ENCODE measurements at places on chromosomes 5 and 9.

DNA sequence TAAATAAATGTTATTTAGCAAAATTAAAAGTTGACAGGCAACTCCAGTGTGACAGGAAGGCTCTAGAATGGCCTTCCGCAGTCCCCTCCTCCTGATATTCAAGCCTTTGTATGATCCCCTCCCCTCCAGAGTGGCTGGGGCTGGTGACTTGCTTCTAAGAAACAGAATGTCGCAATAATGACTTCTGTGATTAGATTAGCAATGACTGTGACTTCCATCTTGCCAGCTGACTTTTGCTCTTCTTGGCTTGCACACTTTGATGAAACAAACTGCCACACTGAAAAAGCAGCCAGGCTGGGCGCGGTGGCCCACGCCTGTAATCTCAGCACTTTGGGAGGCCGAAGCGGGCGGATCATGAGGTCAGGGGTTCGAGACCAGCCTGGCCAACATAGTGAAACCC is 106.5 kb upstream of the LARP1 start:
- no peaks in the 10 kb centered on the region for H3K36me3 ChIP-seq
- peaks cover 21% of the 10 kb centered on the region for H3K4me1 ChIP-seq
- peaks cover 15% of the 10 kb centered on the region for H3K27me3 ChIP-seq
- H3K4me3 ChIP-seq, result no peak overlapping the region

- no peak overlapping the region for H3K27ac ChIP-seq
- no peak overlapping the region for H3K4me3 ChIP-seq
- H3K4me1 ChIP-seq, result no peaks in the 10 kb centered on the region
- H3K36me3 ChIP-seq, result no peaks in the 10 kb centered on the region
- H3K27me3 ChIP-seq, result peaks cover 10% of the 10 kb centered on the region
These were observed 6.7 kb upstream of the SFXN1 start for GRCh38 chr5:175471628-175472027.

GRCh38 chr9:1948541-1948940 is 66.6 kb upstream of the SMARCA2 start:
- H3K27ac ChIP-seq, result no peak overlapping the region
- H3K4me3 ChIP-seq, result no peak overlapping the region
- H3K36me3 ChIP-seq, result no peaks in the 10 kb centered on the region
- H3K27me3 ChIP-seq, result no peaks in the 10 kb centered on the region
- no peaks in the 10 kb centered on the region for H3K4me1 ChIP-seq

DNA sequence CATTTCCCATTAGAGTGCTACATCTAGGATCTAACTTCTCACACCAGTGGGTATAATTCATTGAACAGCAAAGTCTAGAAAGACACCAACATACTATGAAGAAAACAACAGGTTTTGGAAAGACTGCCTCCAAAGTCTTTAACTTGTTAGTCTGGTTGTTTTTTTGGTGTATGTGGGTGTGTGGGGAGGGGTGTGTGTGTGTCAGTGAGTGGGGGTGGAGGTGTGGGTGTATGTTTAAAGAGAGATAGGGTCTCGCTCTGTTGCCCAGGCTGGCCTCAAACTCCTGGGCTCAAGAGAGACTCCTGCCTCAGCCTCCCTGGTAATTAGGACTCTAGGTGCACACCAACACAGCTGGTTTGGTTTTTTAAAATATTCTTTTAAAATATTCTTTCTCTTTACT is 59.7 kb downstream of the AP3B1 start:
- DNase-seq, result no peak
- H3K4me3 ChIP-seq, result no peak overlapping the region
- no peaks in the 10 kb centered on the region for H3K4me1 ChIP-seq
- peaks cover 29% of the 10 kb centered on the region for H3K36me3 ChIP-seq
- H3K27ac ChIP-seq, result no peak overlapping the region
- no peaks in the 10 kb centered on the region for H3K27me3 ChIP-seq

DNA sequence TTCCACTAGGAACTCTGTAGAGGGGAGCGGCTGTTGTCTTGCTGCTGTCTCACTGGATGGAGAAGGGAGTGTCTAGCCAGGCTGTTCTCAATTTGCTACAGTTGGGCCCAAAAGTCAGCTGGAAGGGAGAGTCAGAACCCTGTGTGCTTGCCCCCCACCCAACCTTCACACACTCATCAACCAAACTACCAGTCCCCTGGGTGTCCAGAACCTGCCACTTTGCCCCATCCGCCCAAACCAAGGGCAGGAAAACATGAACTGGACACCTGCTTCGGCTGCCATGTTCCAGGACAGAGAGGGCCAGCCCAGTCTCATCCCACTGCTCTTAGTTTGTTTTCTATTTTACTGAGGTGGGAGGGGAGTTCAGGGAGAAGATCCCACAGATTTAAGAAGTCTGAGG is 82.1 kb downstream of the S1PR3 start:
- no peak overlapping the region for H3K27ac ChIP-seq
- no peak overlapping the region for H3K4me3 ChIP-seq
- H3K27me3 ChIP-seq, result peaks cover 5% of the 10 kb centered on the region

DNA sequence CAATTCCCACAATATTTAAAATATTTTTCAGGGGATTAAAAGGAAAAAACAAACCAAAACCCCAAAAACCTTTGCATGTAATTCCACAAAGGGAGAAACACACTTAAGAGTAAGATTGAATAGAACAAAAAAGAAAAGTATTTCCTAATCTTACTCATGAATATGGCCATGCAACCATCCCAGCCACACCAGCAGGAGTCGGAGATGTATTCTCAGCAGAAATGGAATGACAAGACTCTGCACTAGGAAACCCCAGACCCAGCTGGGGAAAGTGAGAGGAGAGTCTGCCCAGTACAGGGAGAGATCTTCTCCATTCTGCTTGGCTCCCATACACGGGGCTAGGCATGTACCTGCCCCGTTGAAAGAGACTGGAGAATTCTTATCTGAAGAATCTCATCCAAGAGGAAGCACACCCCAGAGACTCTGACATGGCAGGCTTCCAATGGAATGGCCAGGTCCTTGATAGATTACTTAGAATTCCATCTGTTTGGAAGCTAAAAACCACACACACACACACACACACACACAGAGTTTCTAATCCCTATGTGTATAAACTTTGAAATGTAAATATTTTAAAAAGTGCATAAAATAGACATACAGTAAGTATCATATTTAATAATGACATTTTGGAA is 118.8 kb downstream of the GADD45G start:
- no peak overlapping the region for H3K4me3 ChIP-seq
- no peak for DNase-seq
- H3K27ac ChIP-seq, result no peak overlapping the region
- H3K4me1 ChIP-seq, result peaks cover 22% of the 10 kb centered on the region

DNA sequence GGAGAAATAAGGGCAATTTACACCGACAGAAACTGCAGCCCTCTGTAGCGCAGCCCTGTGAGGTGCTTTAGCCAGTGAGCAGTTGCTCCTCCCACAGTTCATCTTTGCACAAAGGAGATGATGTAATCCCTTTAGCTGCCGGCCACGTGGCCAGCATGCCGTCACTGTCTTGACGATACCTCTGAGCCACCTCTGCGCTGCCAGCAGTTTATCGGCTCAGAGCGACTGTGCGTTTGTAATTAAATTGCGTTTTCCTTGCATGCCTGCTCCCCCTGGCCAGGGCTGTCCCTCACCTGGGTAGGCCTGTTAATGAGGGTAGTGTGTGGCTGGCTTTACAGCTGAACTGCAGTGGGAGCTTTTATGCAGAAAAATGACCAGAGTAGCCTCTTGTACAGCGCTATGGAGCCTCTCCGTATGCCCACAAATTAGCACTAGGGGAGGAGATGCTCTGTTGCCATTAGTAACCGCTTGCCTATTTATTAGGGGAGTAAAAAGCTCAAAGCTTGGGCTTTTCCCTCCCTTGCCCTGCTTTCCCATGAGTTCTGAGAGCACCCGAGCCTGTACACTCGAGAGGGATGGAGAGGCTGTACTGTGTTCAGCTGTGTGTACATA is 107.0 kb downstream of the TRIO start:
- H3K27ac ChIP-seq, result peak overlapping the region; percentile 39
- H3K27me3 ChIP-seq, result no peaks in the 10 kb centered on the region
- no peak overlapping the region for H3K4me3 ChIP-seq
- peak; percentile 53 for DNase-seq

- H3K27ac ChIP-seq, result no peak overlapping the region
- no peaks in the 10 kb centered on the region for H3K27me3 ChIP-seq
- H3K4me3 ChIP-seq, result no peak overlapping the region
- DNase-seq, result no peak
- H3K4me1 ChIP-seq, result no peaks in the 10 kb centered on the region
These were observed 30.8 kb upstream of the TNC start for GRCh38 chr9:115148721-115149120.

DNA sequence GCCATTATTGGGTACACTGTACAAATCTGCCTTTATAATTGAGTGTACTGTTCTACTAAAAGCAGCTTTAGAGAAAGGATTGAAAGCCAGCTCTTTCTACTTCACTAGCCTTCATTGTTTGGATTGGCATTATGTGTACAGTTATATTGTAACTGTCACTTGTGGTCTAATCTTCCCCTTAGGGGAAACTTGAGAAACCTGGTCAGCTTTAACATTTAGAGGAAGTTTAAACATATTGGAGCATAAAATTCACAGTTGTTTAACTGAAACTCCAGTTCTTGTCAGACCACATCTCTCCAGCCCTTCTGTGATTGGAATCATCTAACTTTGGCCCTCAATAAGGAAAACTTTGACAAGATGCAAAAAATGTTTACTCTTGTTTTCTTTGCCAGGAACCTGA is 24.6 kb downstream of the PIK3R1 start:
- no peaks in the 10 kb centered on the region for H3K27me3 ChIP-seq
- peak; percentile 54 for DNase-seq
- peak overlapping the region; percentile 83 for H3K27ac ChIP-seq
- H3K4me3 ChIP-seq, result no peak overlapping the region

- H3K27me3 ChIP-seq, result no peaks in the 10 kb centered on the region
- H3K36me3 ChIP-seq, result no peaks in the 10 kb centered on the region
- DNase-seq, result no peak
- no peaks in the 10 kb centered on the region for H3K4me1 ChIP-seq
- no peak overlapping the region for H3K27ac ChIP-seq
These were observed 180.8 kb downstream of the PAX5 start for GRCh38 chr9:36853233-36853632.

DNA sequence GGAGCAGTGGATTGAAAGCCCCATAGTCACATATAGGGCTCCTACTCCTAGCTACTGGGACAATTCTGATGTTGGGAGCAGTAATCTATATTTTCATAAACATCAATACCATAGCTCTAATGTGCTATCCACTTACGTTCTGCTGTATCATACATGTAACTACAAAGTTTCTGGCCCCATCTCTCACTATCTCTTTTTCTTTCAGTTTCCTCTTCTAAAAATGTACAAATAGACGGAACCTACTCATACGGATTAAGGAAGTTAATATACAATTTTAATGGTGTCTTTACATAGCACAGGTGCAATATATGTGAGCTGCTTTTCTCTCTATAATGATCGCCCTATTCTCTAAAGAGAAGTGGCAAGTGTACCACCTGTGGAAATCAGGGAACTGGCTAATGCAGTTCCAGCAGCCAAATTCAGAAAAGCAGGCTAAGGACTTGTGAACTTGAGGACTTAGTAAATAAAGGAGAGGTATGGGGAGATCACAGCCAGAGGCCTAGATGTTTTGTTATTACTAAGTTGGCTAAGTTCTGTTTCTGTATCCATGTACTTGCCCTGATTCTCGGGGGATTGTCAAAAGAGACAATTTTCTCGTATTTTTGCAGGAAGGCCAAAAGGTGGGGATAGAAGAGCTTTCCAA is 1021.9 kb downstream of the CDH12 start:
- H3K27me3 ChIP-seq, result no peaks in the 10 kb centered on the region
- H3K4me3 ChIP-seq, result no peak overlapping the region

DNA sequence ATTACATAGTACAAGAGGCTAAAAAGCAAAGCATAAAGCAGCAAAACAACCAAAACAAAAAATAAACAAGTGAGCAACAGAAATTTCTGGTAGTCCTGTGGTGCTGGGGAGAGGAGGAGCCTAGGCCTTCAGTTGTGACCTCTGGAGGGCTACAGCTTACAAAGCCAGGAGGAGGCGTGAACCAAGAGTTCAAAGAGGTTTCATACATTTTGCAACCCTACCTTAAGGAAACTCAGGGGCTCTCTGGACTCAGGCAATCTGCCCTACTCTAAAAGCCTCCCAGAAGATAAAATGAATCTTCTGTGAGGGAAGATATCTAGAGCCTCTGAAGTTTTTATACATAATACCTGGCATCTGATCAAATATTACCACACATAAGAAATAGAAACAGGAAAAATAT is 187.4 kb downstream of the AGTPBP1 start:
- peak overlapping the region; percentile 44 for H3K27ac ChIP-seq
- no peaks in the 10 kb centered on the region for H3K27me3 ChIP-seq
- H3K4me3 ChIP-seq, result no peak overlapping the region
- DNase-seq, result no peak

GRCh38 chr5:14442536-14442935 is 139.1 kb upstream of the OTULINL start:
- peaks cover 57% of the 10 kb centered on the region for H3K36me3 ChIP-seq
- H3K27me3 ChIP-seq, result no peaks in the 10 kb centered on the region
- no peak overlapping the region for H3K4me3 ChIP-seq
- DNase-seq, result no peak
- no peak overlapping the region for H3K27ac ChIP-seq
- H3K4me1 ChIP-seq, result peaks cover 15% of the 10 kb centered on the region

GRCh38 chr5:167158588-167158987 is 1132.9 kb upstream of the WWC1 start:
- no peaks in the 10 kb centered on the region for H3K27me3 ChIP-seq
- no peaks in the 10 kb centered on the region for H3K4me1 ChIP-seq
- no peaks in the 10 kb centered on the region for H3K36me3 ChIP-seq
- DNase-seq, result no peak

DNA sequence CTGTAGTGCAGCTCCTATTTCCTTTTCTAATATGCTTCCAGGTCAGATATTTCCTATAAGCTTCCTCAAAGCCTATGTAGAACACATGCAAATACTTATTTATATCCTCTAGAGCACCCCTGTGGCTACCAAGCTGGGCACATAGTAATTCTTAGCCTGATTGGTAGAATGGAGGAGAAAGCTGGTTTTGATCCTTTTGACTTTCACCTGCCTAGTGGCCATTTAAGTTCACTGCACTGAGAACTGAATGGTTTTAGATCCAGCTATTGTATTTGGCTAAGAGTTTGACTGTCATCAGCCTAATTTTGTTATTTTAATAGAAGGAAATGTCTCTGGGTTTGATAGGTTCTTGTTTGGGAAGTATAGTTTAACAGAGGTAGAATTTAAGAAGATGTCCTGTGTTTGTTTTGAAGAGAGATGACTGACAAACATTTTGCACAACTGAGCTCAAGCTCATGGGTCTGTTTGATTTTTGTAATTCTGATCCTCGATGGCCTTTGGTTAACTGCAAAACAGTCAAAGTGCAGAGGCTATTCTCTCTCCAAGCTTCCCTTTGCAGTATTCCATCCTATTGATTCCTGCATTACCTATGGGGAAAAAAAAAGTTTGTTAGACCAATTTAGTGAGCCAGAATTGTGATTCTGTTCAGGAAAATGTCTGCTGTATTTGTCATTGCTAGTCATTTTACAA is 85.4 kb downstream of the KCNN2 start:
- no peaks in the 10 kb centered on the region for H3K4me1 ChIP-seq
- H3K4me3 ChIP-seq, result no peak overlapping the region
- H3K27ac ChIP-seq, result no peak overlapping the region

GRCh38 chr5:149961957-149962409 is 1.4 kb downstream of the SLC26A2 start:
- H3K4me1 ChIP-seq, result peaks cover 29% of the 10 kb centered on the region
- no peaks in the 10 kb centered on the region for H3K27me3 ChIP-seq
- DNase-seq, result no peak
- H3K36me3 ChIP-seq, result no peaks in the 10 kb centered on the region
- no peak overlapping the region for H3K27ac ChIP-seq

Data from CD14-positive monocyte (primary cell).